ENCODE measurements at places on chromosomes 2 and 18.

GRCh38 chr2:152062125-152063091, 36.4 kb downstream of the CACNB4 start:
- no peak for DNase-seq

DNA sequence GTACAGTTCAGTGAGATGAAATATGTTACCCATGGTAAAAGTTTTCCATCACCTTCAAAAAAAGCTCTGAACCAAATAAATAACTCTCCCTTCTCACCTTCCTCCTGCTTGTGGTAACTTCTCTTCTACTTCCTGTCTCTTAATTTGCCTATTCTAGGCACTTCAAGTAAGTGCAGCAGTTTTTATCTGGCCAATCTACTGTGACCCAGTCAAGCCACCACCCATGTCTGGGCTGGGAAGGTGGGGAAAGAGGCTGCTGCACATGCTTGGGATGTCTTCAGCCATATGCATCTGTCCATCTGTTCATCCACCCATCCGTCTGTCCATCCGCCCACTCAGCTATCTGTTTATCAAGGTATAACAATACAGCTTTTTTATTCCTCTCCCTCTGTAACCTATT, 31.6 kb downstream of the ZNF532 start:
- DNase-seq, result no peak

DNA sequence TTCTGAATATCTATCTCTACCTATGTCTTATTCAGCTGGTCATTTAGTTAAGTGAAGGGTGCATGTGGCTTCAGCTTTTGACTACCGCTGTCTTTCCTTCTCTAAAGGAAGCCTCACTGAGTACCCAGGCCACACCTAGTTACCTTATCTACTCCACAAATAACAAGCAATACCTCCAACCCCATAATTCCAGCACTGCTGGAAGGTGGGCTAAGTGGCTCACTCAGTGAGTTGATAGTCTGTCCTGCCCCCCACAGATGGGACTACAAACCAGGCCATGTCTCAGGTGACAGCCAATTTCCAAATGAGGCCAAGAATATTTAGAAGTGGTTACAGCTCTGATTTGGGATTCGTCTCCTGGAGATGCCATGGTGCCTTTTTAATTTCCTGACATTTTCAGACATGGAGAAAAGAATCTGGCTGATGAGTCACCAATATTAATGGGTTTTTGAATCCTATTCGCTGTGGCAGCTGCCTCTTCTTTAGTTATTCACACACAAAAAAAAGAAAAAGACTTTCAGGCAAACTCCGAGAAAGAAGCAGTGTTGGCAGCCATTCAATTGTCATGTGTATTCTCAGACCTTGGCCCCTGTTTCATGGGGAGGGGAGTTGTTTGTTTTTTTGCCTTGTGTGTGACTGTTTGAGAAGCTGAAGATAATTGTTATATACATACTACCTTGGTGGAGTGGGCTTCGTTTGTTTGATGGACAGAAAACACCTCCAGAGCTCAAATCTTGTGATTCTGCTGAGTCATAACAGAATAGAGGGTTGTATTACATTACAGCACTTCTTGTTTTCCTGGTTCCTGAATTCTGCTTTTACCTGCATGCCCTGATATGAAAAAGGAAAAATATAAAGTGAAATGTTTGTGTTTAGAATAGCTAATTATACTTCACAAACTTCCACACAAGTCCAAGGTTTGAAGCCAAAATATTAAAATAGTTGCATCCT, 64.2 kb downstream of the SCG2 start:
- DNase-seq, result no peak

- no peak for DNase-seq
Observed at GRCh38 chr2:117801826-117802225, 12.7 kb upstream of the DDX18 start.

DNA sequence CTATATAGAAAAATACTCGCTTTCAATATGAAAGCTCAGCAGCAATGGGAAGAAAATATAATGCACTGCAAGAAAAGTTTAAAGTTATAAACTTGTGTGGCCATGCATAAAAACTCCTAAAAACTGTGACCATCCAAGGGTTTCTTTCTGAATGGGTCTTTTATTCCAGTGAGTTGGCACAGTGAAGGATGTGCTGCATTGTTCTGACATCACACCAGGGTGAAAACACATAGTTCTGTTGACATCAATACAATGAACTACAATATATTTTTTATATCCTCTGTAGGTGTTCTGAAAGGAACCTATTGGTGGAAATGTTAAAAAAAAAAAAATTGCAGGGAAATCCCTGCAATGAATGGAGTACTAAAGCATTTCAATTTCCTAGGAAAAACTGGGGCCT, 80.2 kb downstream of the CDH20 start:
- no peak for DNase-seq

GRCh38 chr2:78861546-78861945, 164.0 kb upstream of the REG3G start:
- DNase-seq, result no peak

DNA sequence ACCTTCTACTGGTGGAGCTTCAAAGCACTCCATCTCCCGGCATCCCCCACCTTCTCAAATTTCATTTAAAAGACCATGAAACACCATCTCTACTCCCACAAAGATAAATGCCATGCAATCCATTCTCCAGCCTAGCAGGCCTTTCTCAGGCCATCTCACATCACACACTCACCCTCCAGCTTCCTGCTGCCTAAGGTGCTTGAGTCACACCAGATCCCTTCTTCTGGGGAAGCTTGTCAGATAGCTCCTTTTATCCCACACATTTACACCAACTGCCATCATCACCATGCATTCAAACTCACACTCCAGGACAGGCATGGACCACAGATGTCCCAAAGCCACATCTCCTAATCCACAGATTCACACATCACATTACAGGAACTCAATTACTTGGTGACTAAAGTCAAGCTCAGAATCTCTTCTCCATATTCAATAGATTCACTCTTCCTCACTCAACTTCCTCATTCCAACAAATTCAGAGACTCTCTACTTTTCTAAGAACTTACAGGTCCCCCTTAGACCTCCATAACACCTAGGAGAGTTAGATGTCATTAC, 292.5 kb downstream of the TNS1 start:
- no peak for DNase-seq

DNA sequence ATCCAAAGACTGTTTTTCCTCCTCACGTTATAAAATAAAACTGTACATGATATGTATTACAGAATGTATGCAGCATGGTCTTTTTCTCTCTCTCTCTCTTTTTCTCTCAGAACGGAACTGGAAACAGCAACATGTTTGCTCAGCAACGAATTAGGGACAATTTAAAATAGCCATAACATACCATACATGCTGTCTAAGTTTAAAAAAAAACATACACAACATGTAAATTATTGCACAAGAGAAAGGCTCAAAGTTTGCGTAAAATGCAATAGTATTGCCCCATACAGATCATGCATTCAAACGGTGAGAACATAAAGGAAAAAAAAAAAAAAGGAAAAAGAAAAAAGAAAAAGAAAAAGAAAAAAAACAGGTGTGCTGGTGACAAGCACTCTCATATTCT, 93.6 kb downstream of the BCL11A start:
- no peak for DNase-seq

DNA sequence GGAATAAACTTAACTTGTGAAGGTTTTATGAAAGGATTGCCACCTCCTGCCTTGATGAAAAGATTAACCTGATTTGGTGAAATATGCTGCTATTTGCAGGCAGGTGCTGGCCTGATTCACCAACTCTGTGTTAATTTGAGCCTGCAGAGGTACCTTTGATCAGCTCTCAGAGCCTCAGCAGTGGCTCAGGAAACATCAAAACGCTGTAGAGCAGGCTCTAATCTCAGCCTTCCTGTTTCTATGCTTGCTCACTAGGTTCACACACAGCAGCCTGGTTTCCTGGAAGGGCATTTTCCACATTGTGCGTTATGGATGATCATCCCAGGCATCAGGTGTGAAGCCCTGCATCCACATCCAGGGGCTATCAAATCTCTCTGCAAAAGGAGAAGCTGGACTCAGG, 16.9 kb downstream of the TGIF1 start:
- DNase-seq, result no peak

GRCh38 chr18:44876024-44876423, 195.3 kb downstream of the SETBP1 start:
- no peak for DNase-seq

GRCh38 chr18:2880473-2880872, 33.7 kb downstream of the EMILIN2 start:
- DNase-seq, result no peak

Measured in NCI-H187 treated with DMSO at 0.1 percent for 48 hours (cell line).